SJSA1 (cell line): ENCODE measurements at places on chromosomes 13 and 19. TPM values are rescaled to one million over a fixed set of nuclear protein-coding genes. Genes with fewer than 3 reads are reported as not detected.

The GNA15 gene
- 0.05 TPM in 1 of 2 replicates, not detected in the other for total RNA-seq

The ZNF610 gene
- total RNA-seq, result 1.6 and 2.5 TPM in 2 replicates

The CLEC11A gene
- total RNA-seq, result 0.56 and 1.7 TPM in 2 replicates

The RRAS gene
- 8.1 and 30.6 TPM in 2 replicates for total RNA-seq

DNA sequence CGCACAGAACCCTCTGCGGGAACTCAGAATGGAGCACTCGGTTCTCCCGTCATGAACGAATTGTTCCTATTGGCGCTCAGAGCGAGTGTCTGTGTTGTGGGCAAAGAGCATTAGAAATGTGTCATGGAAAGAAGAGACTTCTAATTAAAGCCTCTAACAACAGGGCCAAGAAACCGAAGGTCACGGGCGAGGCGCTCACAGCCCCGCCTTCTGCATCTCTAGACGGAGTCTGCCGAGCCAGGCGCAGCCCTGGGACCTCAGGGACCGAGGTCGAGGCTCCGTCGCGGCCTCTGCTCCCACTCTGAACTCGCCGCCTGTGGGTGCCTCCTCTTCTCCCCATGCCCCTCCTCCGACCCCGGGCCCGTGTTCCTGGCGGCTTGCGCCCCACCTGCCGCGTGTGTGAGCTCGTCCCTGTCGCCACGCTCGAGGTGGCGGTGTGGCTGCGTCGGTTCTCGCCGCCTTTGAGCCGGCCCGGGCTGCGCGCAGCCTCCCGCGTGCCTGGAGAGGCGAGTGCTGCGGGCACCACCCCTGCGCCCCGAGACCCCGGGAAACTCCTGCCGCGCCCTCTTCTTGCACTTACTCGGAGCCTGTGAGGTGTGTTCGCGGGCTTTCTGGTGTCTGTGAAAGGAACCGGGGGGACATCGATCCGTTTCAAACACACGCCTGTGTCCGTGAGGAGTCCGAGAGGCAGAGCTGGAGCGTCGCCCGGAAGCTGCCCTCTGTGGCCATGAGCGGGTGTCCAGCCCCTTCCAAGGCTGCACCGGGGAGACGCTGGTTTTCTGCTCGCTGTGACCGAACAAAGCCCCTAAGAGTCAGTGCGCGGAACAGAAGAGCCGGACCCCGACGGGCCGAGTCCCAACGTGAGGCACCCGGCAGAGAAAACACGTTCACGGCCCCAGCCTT is 45.4 kb upstream of the SPACA7 start:
- H3K27ac ChIP-seq, result no peak overlapping the region
- H3K36me3 ChIP-seq, result no peaks in the 10 kb centered on the region
- no peak for DNase-seq
- H3K4me1 ChIP-seq, result no peaks in the 10 kb centered on the region
- peaks cover 86% of the 10 kb centered on the region for H3K27me3 ChIP-seq

GRCh38 chr13:51577690-51578089 is 6.6 kb upstream of the WDFY2 start:
- H3K4me1 ChIP-seq, result no peaks in the 10 kb centered on the region
- no peak overlapping the region for H3K27ac ChIP-seq
- no peak overlapping the region for H3K4me3 ChIP-seq
- DNase-seq, result no peak

DNA sequence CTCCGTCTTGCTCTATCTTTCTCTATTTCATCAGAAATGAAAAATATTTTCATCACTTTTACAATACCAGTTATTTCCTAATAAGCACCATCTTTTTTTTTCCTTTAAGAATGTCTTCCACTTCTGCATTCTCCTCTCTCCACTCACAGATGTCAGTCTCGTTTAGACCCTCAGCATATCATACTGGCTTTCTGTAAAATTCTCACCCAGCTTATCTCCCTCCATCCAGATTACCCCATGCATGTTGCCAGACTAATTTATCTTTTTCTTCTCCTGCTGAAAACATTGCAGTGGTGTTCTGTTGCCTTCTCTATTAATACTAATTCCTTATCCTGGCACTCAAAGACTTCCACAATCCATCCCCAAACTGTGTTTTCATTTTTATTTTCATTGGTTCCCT is 513.8 kb upstream of the KLF12 start:
- H3K27ac ChIP-seq, result no peak overlapping the region
- H3K36me3 ChIP-seq, result no peaks in the 10 kb centered on the region
- H3K27me3 ChIP-seq, result no peaks in the 10 kb centered on the region
- no peaks in the 10 kb centered on the region for H3K4me1 ChIP-seq
- DNase-seq, result no peak

DNA sequence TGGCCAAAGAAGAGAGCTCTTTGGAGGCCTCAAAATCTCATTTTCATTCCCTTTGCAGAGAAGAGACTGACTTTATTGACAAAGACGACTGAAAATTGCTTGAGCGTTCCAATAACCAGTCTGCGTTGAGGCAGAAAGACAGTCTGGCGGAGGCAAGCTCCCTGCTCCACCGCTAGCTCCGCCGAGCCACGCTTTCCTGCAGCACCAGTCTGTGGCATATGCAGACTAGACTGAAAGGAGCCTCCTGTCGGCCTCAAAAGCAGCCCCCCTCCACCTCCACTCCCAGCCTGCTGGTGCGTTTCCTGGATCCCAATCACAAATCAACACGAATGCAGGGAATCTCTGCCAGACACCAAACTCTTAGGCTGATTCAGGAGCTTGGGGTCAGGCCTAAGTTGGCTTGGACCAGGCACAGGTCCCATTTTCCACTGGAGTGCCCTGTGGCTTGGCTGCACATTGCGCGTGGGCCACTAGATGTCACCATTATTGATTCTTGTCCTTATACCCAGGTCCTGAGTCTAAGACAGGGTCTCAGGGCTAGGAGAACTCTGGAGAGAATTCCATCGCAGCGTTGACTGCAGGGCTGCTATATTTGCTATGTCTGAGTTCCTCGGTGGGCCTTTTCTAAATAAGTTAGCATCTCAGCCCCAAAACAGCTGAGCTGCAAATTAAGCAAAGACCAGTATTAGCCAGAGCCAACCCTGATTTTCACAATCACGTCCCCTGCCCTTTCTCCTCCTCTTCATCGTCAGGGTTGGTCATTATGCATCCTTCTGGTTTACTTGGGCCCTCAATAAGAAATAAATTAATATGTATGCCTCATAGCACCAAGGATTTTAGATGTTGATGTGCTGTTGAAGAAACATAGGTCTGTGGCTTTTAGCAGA is 5.2 kb upstream of the ZNF507 start:
- DNase-seq, result peak; percentile 34
- no peaks in the 10 kb centered on the region for H3K4me1 ChIP-seq
- H3K36me3 ChIP-seq, result no peaks in the 10 kb centered on the region
- H3K27ac ChIP-seq, result no peak overlapping the region
- H3K27me3 ChIP-seq, result no peaks in the 10 kb centered on the region
- H3K4me3 ChIP-seq, result no peak overlapping the region

DNA sequence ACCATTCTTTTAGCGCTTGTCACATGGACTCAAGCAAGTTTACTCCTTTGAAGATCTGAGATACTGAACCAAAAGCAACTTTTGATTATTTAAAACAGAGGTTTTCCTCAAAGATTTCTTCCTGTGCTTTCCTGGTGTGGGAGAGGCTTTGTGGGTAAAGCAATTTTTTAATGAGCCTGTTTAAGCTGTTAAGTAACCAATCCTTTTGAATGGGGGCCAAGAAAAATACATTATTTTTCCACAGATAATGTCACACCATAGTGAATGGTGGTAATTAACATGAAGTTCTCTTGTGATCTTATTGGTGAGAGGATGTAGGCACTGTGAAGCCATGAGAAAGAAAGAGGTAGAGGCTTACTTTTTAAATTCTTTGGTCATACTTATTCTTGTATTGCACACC is 55.8 kb upstream of the OBI1 start:
- DNase-seq, result no peak
- H3K27ac ChIP-seq, result no peak overlapping the region
- H3K27me3 ChIP-seq, result no peaks in the 10 kb centered on the region
- no peak overlapping the region for H3K4me3 ChIP-seq
- H3K4me1 ChIP-seq, result no peaks in the 10 kb centered on the region

GRCh38 chr19:39372047-39372802 is 18.7 kb downstream of the PAF1 start:
- H3K27ac ChIP-seq, result peak overlapping the region; percentile 48; the same call in 1 of the 2 replicates
- DNase-seq, result no peak
- H3K4me1 ChIP-seq, result peaks cover 11% of the 10 kb centered on the region
- H3K36me3 ChIP-seq, result peaks cover 83% of the 10 kb centered on the region

GRCh38 chr19:45428384-45429231 is 4.9 kb upstream of the ERCC1 start:
- H3K4me1 ChIP-seq, result peaks cover 33% of the 10 kb centered on the region
- H3K36me3 ChIP-seq, result no peaks in the 10 kb centered on the region
- peak overlapping the region; percentile 58 for H3K27ac ChIP-seq
- DNase-seq, result peak; percentile 68
- H3K27me3 ChIP-seq, result no peaks in the 10 kb centered on the region

DNA sequence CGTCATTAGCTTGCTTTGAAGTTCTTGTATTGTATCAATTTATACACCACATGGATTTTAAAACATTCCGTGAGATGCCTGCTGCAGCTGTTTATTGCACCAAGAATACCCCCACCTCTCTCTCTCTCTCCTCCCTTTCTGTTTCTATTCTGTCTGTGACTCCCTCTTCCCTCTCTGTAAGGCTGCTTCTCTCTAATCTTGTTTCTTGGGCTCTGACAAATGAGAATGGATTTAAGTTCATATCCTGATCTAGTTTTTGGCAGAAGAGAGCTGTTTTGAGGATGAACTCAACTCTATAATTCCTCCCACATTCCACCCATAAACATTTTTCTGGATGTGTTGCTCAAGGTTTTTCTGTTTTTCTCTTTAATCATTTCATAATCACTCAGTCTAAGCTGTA is 144.3 kb upstream of the FRY start:
- no peak overlapping the region for H3K4me3 ChIP-seq
- H3K36me3 ChIP-seq, result no peaks in the 10 kb centered on the region
- H3K27me3 ChIP-seq, result no peaks in the 10 kb centered on the region
- H3K4me1 ChIP-seq, result no peaks in the 10 kb centered on the region
- DNase-seq, result no peak

- no peaks in the 10 kb centered on the region for H3K4me1 ChIP-seq
- H3K4me3 ChIP-seq, result no peak overlapping the region
- no peaks in the 10 kb centered on the region for H3K36me3 ChIP-seq
- H3K27ac ChIP-seq, result no peak overlapping the region
- no peak for DNase-seq
Measured at GRCh38 chr19:4781801-4782200, 9.7 kb upstream of the FEM1A start.

- DNase-seq, result no peak
- H3K4me1 ChIP-seq, result no peaks in the 10 kb centered on the region
- H3K36me3 ChIP-seq, result no peaks in the 10 kb centered on the region
- no peak overlapping the region for H3K27ac ChIP-seq
- H3K4me3 ChIP-seq, result no peak overlapping the region
Measured at GRCh38 chr19:39555883-39556282, 15.9 kb upstream of the EID2 start.

- DNase-seq, result no peak
- no peaks in the 10 kb centered on the region for H3K27me3 ChIP-seq
- H3K4me1 ChIP-seq, result peaks cover 9% of the 10 kb centered on the region
Measured at GRCh38 chr13:83221256-83221655, 661.0 kb downstream of the SLITRK1 start.

GRCh38 chr13:33493672-33494365 is 208.3 kb upstream of the STARD13 start:
- H3K4me1 ChIP-seq, result peaks cover 35% of the 10 kb centered on the region
- H3K36me3 ChIP-seq, result no peaks in the 10 kb centered on the region
- DNase-seq, result no peak
- peak overlapping the region; percentile 91 for H3K27ac ChIP-seq

- no peaks in the 10 kb centered on the region for H3K27me3 ChIP-seq
- DNase-seq, result no peak
- H3K4me1 ChIP-seq, result no peaks in the 10 kb centered on the region
- peaks cover 27% of the 10 kb centered on the region for H3K36me3 ChIP-seq
- H3K27ac ChIP-seq, result no peak overlapping the region
- no peak overlapping the region for H3K4me3 ChIP-seq
Measured at GRCh38 chr19:5115771-5116202, 146.9 kb downstream of the KDM4B start.

DNA sequence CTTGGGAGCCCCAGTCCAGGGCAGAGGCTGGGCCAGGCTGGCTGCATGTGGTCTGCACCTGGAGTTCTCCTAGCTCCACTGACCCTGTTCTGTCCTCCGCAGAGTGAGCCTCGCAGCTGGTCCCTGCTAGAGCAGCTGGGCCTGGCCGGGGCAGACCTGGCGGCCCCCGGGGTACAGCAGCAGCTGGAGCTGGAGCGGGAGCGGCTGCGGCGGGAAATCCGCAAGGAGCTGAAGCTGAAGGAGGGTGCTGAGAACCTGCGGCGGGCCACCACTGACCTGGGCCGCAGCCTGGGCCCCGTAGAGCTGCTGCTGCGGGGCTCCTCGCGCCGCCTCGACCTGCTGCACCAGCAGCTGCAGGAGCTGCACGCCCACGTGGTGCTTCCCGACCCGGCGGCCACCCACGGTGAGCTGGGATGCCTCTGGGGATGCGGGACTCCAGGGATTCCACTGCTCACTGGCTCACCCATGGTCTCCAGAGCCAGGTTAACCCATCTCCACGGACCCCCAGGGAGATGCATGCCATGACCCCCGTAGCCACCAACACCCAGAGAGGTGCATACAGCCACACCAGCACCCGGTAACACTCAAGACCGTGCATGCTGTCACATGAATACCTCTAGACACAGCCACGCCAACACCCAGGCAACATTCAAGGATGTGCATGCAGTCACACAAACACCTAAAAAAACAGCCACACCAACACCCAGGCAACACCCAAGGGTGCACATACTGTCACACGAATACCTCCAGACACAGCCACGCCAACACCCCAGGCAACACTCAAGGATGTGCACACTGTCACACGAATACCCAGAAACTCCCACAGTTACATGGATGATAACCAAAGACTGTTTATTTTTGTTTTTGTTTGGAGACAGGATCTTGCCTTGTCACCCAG is 8.2 kb downstream of the PKN1 start:
- no peak overlapping the region for H3K27ac ChIP-seq
- H3K36me3 ChIP-seq, result peaks cover 46% of the 10 kb centered on the region
- no peak overlapping the region for H3K4me3 ChIP-seq
- H3K27me3 ChIP-seq, result no peaks in the 10 kb centered on the region
- no peak for DNase-seq
- no peaks in the 10 kb centered on the region for H3K4me1 ChIP-seq
